Testis (tissue), 5 donors: ENCODE measurements at places on chromosomes 3 and 15.

DNA sequence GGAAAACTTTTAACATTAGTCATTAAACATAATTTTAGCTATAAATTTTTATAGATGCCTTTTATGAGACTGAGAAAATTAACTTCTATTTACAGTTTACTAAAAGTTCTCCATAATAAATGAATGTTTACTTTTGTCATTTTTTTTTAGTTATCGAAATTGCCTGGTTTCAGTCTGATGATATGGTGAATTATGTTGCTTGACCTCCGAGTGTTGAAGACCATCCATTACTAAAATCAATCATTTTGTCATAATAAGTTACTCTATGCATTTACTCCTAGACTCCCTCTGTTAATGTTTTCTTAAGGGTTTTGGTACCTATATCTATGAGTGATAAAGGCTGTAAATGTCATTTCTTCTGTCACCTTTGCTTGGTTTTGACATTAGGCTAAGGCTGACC, 516.0 kb upstream of the ROBO1 start:
- no peak for DNase-seq
- no peak overlapping the region for H3K4me3 ChIP-seq
- no peaks in the 10 kb centered on the region for H3K27me3 ChIP-seq
- no peaks in the 10 kb centered on the region for H3K4me1 ChIP-seq
- no peak overlapping the region for H3K27ac ChIP-seq
- H3K36me3 ChIP-seq: no peaks in the 10 kb centered on the region

DNA sequence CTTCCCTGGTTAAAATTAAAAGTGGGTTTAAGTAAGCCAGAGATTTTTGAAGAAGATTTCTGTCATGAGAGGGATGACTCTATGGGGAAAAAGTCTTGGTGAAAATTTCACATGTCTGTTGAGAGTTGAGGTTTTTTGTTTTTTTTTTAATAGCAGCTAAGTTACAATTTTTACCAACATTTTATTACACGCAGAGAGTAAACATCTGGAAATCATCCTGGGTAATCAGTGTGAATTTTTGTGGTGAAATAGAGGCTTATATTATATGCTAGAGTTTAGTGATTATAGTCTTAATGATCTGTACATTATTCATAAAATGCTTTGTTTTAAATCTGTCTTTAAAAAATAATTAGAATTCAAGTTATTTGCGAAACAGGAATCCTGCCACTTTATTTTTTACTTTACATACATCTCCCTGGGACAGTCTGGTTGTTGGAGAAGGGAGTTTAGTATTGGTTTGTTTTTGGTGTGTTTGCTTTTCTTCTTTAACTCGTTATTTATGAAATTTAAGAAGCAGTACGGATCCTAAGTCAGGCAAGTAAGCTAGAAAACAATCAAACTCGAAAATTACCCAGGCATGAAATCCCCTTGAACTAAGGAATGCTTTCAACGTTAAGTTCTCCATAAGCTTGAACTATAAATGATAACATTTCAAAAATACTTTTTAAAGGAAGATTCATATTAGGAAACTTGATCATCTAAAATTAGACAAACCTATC, 143.4 kb upstream of the TSC22D2 start:
- no peak overlapping the region for H3K27ac ChIP-seq
- no peak overlapping the region for H3K4me3 ChIP-seq
- no peaks in the 10 kb centered on the region for H3K36me3 ChIP-seq
- no peaks in the 10 kb centered on the region for H3K27me3 ChIP-seq
- H3K4me1 ChIP-seq: no peaks in the 10 kb centered on the region
- no peak for DNase-seq

DNA sequence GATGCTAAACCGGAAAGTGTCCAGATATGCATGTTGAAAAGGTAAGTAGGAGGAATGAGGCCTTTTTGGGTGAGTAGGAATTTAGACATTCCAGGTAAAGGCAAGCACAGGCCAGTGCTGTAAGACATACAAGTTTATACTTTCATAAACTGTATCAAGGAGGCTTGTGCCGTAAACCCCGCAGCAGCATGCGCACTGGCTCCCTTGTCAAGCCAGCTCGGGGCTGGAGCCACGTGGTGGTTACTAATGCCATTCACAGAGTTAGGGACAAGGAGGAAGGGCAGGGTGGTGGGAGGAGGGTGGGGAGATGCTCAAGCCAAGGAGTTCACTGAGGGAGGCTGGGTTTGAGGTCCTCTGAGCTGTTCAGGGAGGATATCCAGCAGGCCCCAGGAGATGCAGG, 35.8 kb downstream of the PLD1 start:
- no peaks in the 10 kb centered on the region for H3K4me1 ChIP-seq
- no peak for DNase-seq
- no peaks in the 10 kb centered on the region for H3K27me3 ChIP-seq
- no peak overlapping the region for H3K27ac ChIP-seq

DNA sequence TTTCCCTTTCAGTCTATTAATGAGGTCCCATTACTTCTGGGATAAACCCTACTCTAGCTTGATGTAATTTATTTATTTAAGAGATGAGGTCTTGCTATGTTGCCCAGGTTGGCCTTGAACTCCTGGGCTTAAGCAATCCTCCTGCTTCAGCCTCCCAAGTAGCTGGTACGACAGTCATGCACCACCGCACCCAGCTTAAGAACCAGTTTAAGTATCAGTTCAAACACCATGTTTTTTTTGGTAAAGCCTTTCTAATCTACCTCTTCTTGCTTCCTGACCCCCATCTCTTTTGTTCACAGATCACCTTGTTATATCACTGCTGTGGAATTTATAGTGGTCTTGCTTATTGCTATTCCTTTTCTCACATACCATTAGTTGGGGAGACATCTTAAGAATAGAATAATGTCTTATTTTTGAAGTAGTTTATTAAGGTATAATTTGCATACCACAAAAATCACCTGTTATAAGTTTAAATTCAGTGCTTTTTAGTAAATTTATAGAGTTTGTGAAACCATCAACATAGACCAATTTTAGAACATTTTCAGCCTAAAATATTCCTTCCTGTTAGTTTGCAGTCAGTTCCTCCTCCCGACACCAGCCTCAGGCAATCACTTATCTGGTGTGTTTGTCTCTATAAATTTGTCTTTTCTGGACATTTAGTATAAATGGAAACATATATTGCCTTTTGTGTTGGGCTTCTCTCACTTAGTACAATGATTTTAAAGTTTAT, 257.9 kb downstream of the PDCD6IP start:
- no peak overlapping the region for H3K4me3 ChIP-seq
- no peak overlapping the region for H3K27ac ChIP-seq

DNA sequence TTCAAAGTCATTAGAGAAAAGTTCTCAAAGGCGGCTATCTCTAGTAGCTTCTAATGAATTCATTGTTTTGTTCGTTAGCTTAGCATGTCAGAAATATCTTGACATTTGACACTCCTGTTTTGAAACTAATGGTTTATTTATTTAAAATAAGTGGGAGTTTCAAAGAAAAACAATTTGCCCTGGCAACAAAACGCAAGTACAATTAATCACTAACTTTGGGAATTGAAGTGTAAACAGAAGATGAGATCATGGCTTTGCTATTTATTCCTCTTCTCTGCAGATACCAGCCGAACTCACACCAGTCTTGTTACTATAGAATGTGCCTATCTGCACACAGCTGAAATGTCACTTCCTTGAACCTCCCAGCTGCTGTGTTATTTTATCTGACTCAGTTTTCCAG, 27.5 kb downstream of the MASP1 start:
- H3K36me3 ChIP-seq: no peaks in the 10 kb centered on the region
- H3K27ac ChIP-seq: no peak overlapping the region
- H3K27me3 ChIP-seq: no peaks in the 10 kb centered on the region
- no peak for DNase-seq
- peaks cover 26% of the 10 kb centered on the region for H3K4me1 ChIP-seq
- no peak overlapping the region for H3K4me3 ChIP-seq

DNA sequence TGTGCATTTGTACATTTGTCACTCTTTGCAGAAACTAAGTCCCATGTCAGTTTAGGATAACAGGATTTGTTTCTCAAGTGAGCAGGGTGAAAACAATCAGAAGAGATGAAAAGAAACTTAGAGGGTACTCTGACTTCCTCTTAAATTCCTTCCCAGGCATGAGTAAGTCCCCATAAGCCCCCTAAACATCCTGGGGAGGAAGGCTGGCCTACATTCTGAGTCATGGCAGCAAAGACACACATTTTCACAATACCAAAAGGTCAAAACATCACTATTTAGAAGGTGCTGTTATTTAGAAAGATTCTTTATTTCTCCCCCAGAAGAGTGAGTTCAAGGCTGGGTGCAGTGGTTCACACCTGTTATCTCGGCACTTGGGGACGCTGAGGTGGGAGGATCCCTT, 7.6 kb upstream of the FOXP1 start:
- no peaks in the 10 kb centered on the region for H3K36me3 ChIP-seq
- H3K4me3 ChIP-seq: no peak overlapping the region
- H3K27me3 ChIP-seq: no peaks in the 10 kb centered on the region
- H3K27ac ChIP-seq: no peak overlapping the region
- no peak for DNase-seq
